ENCODE measurements at places on chromosomes 2 and 18.

DNA sequence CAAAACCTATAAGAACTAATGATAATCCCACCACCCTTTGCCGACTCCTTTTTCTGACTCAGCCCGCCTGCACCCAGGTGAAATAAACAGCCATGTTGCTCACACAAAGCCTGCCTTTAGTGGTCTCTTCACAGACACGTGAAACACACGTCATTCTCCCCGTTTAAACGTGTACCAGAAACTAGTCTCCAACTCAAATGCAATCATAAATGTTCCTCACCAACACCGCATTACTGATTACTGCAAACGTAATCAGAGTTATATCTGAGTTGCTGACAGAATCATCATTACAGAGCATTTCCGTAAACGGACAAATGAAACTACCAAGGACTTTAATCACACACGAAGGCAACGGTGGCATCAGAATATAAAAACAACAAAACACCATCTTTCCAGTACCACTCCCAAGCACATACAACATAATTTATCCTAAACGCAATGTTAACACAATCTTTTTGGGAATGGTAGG is 1.9 kb downstream of the CLK1 start:
- peak; percentile 72 for DNase-seq

DNA sequence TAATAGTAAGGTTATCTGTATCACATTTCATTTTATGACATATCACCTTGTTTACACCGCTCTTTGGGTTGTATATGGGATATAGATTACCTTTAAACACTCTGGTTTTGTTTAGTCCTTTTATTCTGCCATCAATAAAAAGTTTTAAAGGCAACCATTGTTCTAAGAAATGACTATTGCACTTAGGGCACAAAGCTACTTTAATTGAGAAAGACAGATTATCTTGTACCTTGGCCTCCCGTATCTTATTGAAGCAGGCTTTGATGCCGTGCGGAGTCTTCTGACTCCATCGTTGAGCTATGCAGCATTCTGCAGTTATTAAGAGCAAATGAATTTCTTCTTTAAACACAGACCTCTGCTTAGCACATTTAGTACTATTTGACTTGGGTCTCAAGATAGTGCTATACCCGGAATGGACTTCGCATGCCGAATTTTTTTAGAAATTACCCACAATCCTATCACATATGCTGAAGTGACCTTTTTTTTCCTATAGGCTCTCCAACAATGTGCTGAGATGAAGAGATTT is 16.7 kb downstream of the PKDCC start:
- DNase-seq = no peak

GRCh38 chr2:49037197-49037596 is 117.1 kb downstream of the FSHR start:
- no peak for DNase-seq

- DNase-seq = no peak
Observed at GRCh38 chr2:60335533-60336237, 217.8 kb downstream of the BCL11A start.

GRCh38 chr2:47528455-47528854 is 125.5 kb downstream of the MSH2 start:
- no peak for DNase-seq

GRCh38 chr2:30756971-30757370 is 50.3 kb downstream of the CAPN13 start:
- no peak for DNase-seq

DNA sequence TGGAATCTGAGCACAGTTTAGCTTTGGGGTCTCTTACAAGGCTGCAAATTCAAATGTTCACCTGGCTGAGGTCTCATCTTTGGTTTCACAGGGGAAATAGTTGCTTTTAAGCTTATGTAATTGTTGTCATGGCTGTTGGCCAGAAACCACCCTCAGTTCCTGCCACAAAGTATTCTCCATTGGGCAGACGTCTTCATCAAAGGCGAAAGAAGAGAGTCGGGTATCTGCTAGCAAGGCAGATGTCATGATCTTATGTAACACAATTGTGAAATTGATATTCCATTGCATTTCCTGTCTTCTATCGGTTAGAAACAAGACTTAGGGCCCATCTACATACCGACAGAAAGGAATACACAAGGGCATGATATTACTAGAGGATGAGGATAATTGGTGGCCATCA is 816.2 kb downstream of the MBD2 start:
- DNase-seq = no peak

GRCh38 chr2:220512419-220512818 is 885.0 kb downstream of the SLC4A3 start:
- DNase-seq = no peak

DNA sequence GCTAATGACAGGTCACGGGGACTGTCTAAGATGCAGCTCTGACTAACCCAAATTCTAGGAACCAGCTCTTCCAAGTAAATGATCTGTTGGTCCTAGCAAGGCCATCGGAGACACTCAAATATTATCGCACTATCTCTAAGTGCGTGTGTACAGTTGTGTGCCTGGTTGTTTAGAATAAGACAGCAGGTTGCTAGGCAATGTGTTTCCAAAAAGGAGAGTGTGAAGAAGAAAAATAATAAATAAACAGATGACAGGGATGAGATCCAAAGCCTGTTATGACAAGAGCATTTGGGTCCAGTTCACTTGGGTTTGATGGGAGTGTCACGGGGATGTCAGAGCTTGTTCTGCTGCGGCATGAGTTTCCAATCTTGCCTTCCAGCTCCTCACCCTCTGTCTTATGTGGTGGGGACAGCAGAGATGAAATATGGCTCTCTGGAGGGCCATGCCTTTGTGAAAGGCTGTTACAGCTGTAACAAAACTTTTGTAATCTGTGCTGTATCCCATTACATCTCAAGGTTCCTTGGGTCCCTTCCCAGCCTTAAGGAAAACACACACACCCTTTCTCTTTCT is 127.5 kb upstream of the TNP1 start:
- DNase-seq = no peak

GRCh38 chr2:205769495-205769850 is 87.2 kb downstream of the NRP2 start:
- DNase-seq = no peak

DNA sequence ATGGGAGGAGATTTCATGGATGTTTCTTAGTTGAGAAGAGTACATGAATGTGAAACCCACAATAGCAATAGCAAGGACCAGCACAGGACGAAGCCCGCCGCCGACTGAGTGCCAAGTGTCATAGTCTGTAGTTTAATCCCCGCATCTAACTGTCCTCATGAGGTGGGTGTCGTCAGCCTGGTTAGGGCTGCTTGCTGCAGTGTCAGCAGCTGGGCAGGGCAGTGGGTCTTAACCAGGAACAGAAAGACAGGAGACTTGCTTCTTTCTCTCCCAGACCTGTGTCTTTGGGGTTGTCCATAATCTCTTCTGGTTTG is 146.6 kb downstream of the VAPA start:
- no peak for DNase-seq

- DNase-seq = no peak
Observed at GRCh38 chr2:220071696-220072095, 444.3 kb downstream of the SLC4A3 start.

DNA sequence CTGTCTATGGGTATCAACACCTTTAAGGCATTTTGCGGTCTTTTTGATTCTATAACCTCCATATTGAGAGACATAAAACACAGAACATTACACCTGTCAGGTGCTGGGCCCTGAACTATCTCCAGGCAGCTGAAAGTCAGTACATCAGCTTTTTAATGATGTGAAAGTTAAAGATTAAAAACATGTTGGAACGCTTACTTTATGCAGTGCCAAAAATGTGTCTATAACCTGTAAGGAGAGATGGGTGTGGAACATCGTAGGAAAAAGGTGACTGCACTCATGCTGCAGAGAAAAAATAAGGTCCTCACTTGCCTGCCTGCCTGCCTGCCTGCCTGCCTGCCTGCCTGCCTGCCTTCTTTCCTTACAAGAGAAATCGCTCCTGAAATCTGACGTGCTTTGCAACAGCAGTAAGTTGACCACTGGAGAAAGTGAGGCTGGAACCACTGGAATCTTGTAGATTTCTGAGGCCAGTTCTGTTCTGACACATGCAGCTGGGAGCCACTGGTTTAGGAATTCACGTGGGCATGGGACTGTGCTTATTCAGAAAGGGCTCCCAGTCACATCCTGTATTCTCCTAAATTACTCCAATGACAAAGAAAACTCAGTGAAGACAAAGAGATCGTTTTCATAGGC is 34.1 kb downstream of the BCL11A start:
- no peak for DNase-seq

DNA sequence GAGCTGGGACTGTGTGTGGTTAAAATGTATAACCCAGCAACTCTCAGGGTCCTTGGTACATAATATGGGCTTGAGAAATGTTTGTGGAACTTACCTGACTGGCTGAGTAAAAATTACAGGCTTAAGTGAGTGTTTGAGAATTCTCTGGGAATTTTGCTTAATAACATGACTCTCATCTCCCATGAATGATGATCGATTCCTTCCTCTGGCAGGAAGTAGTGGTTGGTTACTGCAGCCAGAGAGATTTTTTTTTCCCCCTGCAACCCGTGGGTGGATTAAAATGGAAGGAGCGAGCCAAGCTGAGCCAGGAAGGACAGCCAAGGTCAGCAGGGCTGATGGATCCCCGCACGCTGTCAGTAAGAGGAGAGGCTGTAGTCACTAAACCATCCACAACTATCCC is 40.6 kb upstream of the RFX8 start:
- no peak for DNase-seq

GRCh38 chr2:218999021-218999880 is 6.0 kb upstream of the CRYBA2 start:
- no peak for DNase-seq

DNA sequence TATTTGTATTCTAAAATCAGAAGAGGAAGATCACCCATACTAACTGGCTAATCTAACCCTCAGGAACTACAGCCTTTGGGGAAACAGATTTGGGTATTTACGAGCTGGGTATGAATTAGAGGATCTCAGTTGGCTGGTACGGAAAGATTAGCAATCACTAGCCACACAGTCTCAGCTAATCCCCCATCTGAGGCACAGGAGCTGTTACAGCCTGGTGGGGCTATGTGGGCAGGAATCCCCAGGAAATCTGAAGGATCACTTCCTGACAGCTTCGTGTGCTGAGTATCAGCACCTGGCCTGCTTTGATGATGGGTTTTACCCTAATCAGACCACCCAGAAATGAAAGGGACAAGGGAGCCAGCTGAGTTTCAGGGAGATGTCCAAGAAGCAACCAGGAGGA is 206.3 kb downstream of the AFF3 start:
- DNase-seq = no peak

DNA sequence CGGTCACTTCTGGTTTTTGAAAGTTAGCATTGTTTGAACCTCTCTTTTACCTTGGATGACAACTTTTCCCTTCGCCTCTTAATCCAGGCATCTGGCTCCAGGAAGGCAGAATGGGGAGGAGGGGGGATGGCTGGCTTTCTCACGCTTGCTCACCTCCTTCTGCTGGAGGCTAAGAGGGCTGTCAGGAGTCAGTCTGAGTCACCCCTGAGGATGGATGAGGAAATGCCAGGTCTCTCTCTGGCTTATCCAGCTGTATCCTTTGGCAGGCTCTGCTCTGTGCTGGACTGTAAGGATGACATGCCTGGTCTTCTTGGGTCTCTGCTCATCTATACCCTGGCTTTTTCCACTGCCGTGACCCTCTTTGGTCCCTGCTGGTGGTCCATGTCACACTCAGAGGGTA is 142.9 kb upstream of the GYPC start:
- DNase-seq = no peak

DNA sequence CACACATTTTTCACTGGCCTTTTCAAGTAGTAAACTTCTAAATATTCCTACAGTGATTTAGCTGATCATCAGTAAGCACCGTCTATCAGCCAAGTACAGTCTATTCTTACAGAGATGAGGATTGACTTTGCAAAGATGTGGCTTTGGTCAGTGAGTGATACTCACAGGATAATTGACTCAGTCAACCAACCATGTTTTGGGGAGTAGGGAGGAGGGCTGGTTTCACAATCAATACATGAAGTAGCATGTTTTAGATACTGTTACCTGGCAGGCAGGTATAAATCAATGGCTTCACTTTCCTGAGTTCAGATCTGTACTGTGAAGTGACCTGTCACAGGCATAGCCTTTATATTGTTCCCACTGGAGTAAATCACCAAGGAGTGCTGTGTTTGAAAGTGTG is 27.2 kb downstream of the OSBPL6 start:
- DNase-seq = no peak

DNA sequence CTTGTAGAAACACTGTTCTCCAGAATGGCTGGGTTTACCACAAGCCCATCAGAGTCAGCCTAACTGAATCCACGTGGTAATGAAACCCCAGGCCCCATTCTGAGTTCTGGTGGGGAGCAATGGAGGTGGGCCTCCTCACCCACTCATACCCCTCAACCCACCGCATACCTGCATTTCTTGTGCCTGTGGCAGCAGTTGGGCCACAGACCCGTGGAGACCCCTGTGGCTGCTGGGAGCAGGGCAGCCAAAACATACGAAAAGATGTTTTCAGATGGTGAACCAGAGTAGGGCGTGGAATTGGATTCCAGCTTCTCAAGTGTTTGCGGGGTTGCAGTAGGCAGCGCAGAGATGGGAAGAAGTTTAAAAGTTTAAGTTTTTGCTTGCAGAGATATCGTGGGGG is 51.0 kb downstream of the ITGA6 start:
- no peak for DNase-seq

DNA sequence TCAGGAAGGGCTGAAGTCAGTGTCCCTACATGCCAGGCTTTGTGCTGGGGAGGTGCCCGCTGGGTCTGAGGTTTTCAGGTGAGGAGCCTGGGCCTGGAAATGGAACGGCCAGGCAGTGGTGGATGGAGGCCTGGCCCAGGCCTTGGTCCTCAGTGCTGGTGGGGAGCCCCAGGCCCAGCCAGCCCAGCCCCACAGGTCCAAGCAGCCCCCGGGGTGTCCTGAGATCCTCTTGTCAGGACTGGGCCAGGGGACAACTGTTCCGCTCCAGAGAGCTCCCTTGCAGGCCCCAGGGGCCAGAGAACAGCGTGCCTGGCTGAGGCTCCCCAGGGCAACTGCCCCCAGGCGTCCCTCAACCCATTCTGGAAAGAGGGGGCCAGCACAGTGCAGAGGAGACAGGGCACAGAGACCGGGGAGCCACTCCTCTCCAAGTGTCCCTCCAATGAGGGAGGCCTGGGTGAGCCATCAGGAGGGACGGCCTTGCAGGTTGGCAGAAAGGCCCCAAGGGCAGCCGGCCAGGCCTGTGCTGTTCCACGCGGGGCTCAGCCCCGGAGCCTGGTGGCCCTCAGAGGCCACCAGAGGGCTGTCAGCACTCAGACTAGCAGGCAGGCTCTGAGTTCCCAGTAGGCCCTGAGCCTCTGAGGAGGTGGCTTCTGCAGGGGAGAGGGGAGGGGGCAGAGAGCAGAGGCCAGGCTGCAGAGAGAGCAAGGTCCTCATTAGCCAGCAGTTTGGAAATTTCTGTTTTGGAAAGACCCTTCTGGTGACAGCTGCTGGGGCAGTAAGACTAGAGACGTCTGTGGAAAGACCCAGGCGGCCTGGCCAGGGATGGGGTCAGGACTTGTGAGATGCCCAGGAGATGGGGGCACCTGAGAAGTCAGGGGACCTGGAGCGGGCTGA is 29.4 kb upstream of the SNED1 start:
- no peak for DNase-seq

DNA sequence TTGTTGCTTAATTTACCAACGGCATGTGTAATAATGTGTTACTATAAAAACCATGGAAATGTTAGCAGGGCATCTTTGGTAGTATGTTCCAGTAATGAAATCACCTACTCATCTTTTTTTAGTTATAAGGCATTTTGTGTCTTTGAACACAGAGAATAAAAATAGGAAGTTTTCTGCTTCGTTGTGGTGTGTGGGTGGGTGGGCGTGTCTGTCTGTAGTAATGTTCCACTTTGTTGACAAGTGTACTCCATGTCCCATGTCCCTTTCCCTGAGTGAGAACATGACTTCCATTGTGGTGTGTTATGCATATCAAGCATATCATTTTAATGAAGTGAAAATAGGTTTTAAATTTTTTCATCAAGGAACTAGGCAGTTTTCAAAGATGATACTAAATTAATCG is 149.3 kb downstream of the VWC2L start:
- DNase-seq = no peak

Measured in thymus (tissue), 14 donors.